ENCODE measurements at places on chromosomes 6 and 20.

GRCh38 chr6:65000815-65001214 is 706.2 kb downstream of the EYS start:
- DNase-seq = no peak
- H3K4me3 ChIP-seq = no peak overlapping the region

DNA sequence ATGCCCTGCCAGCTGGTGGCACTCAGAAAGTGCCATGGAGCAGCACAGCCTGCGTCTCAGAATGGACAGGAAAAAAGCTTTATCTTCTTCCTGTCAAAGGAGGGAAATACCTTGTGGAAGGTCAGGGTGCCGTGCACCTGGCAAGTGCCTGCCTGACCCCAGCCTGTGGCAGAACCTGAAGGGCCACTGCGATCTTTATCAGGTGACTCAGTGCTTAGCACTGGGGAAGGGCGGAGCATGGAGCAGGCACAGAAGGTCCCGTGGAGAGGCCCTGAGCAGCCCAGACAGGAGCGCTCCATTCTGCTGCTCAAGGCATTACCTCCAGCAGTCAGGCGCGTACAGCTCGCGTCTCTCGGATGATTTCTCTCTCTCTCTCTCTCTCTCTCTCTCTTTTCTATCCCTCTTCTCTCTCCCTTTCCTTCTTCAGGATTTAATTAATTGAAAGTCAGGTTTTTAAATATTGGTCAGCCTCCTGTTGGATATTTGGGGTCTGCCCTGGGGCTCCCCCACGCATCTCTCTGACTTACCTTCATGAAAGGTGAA is 31.7 kb downstream of the FOXC1 start:
- no peak for DNase-seq
- H3K27ac ChIP-seq = no peak overlapping the region
- H3K4me1 ChIP-seq = no peaks in the 10 kb centered on the region
- H3K27me3 ChIP-seq = no peaks in the 10 kb centered on the region
- H3K4me3 ChIP-seq = no peak overlapping the region

DNA sequence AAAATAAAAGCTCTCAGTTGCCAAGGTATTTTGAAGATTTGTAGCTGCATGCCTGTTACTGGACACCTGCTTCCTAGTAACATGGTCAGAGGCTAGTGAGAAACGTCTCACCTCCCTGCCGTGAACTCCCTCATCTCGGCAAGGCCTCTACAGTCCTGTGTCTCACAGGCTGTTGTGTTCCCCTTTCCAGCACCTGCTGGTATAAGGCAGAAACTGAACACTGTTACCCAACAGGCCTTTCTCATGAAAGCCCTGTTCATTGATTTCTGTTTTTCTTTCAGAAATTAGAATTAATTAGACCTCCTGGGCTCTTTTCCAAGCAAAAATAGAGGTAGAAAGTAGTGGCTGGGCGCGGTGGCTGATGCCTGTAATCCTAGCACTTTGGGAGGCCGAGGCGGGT is 17.6 kb upstream of the SRSF3 start:
- H3K4me3 ChIP-seq = no peak overlapping the region
- peaks cover 6% of the 10 kb centered on the region for H3K4me1 ChIP-seq
- no peak overlapping the region for H3K27ac ChIP-seq
- no peaks in the 10 kb centered on the region for H3K27me3 ChIP-seq

DNA sequence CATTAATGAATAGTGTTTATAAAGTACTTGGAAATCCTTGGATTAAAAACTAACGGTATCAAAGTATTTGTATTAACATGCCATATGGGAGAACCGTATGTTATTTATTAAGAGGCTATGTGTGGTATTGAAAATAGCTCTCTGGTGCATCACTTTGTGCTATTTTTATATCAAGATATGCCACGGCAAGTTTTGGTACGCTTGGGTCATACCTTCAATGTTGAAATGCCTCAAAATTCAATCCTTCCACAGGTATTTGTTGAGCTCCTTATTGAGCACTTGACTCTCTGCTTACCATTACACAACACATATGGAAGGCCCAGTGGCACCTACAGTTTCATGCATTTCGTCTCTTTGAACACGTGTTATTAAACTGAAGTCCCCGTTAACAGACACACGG is 647.9 kb downstream of the KIF16B start:
- H3K27ac ChIP-seq = no peak overlapping the region
- H3K4me3 ChIP-seq = no peak overlapping the region
- H3K36me3 ChIP-seq = no peaks in the 10 kb centered on the region
- peaks cover 4% of the 10 kb centered on the region for H3K27me3 ChIP-seq

DNA sequence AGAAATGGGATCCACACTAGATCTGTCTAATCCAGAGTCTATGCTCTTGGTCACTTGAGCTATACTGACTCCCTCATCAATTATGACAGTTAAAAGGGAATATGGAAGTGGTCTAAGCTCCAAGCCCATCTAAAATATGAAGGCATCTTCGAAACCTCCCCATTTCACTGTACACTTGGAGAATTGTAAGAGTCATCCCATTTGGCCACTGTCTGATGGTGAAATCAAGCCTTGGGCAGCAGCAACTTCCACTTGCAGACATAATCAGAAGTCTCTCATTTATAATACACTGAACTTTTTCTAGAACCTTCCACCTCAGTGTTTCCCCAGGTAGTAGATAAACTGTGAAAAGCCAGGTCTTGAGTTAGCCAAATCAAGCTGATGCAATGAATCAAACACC is 26.3 kb upstream of the UBR2 start:
- H3K4me1 ChIP-seq = no peaks in the 10 kb centered on the region
- DNase-seq = no peak
- no peaks in the 10 kb centered on the region for H3K27me3 ChIP-seq
- H3K36me3 ChIP-seq = no peaks in the 10 kb centered on the region
- H3K27ac ChIP-seq = no peak overlapping the region
- no peak overlapping the region for H3K4me3 ChIP-seq

GRCh38 chr6:132132924-132133639 is 181.9 kb upstream of the CCN2 start:
- no peak overlapping the region for H3K4me3 ChIP-seq
- H3K36me3 ChIP-seq = no peaks in the 10 kb centered on the region
- no peaks in the 10 kb centered on the region for H3K4me1 ChIP-seq
- peaks cover 13% of the 10 kb centered on the region for H3K27me3 ChIP-seq

GRCh38 chr20:46218656-46219055 is 89.6 kb downstream of the CDH22 start:
- no peak overlapping the region for H3K4me3 ChIP-seq
- no peaks in the 10 kb centered on the region for H3K4me1 ChIP-seq
- peaks cover 9% of the 10 kb centered on the region for H3K27me3 ChIP-seq
- H3K27ac ChIP-seq = no peak overlapping the region
- no peak for DNase-seq

- no peaks in the 10 kb centered on the region for H3K36me3 ChIP-seq
- DNase-seq = no peak
Measured at GRCh38 chr20:59743308-59743707, 139.0 kb downstream of the PHACTR3 start.

DNA sequence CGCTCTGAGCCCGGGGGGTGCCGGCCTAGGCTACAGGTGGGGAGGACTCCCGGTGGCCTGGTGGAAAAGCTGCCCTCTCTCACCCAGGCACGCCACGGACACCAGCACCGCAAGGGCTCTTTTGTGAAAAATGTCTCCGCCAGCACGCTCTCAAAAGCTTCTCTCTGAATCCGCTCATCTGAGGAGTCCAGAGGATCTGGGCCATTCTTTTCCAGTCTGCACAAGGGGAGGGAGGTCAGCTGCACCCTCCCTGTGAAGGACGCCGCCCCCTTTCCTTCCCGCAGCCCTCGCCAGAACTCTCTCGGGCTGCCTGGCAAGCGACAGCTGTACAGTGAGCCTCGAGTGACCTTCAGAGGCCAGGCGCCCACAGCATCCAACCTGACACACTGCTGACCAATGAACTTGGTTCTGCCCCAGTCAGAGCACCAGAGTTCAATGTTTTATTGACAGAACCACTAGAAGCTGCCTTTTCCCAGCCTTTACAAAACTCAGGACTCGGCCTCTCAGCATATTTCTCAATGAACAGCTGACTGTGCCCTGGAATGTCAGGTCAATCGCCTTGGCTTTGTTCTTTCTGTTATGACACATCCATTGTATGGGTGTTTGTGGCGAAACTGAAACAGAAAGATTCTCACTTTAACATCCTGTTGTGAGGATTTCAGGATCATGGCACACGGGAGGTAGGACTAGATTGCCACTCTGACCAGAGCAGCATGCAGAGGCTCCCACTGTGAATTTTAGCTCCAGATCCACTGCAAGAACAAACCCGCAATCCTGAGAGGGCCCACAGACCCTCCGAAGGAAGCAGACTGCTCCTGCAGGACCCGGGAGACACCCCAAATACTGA is 26.7 kb downstream of the SERPINB9 start:
- peak overlapping the region; percentile 80 for H3K27ac ChIP-seq
- H3K36me3 ChIP-seq = peaks cover 7% of the 10 kb centered on the region
- H3K4me1 ChIP-seq = peaks cover 80% of the 10 kb centered on the region
- no peak for DNase-seq
- no peaks in the 10 kb centered on the region for H3K27me3 ChIP-seq

GRCh38 chr6:13045676-13046075 is 282.7 kb downstream of the TBC1D7 start:
- no peak for DNase-seq
- H3K27me3 ChIP-seq = peaks cover 6% of the 10 kb centered on the region
- no peaks in the 10 kb centered on the region for H3K4me1 ChIP-seq
- H3K4me3 ChIP-seq = no peak overlapping the region

Measured in activated naive CD4-positive, alpha-beta T cell treated with anti-CD3 and anti-CD28 coated beads for 36 hours (primary cell).